ENCODE measurements at places on chromosomes 2 and 18.

GRCh38 chr18:6374935-6375529 is 39.7 kb downstream of the L3MBTL4 start:
- no peak for DNase-seq

DNA sequence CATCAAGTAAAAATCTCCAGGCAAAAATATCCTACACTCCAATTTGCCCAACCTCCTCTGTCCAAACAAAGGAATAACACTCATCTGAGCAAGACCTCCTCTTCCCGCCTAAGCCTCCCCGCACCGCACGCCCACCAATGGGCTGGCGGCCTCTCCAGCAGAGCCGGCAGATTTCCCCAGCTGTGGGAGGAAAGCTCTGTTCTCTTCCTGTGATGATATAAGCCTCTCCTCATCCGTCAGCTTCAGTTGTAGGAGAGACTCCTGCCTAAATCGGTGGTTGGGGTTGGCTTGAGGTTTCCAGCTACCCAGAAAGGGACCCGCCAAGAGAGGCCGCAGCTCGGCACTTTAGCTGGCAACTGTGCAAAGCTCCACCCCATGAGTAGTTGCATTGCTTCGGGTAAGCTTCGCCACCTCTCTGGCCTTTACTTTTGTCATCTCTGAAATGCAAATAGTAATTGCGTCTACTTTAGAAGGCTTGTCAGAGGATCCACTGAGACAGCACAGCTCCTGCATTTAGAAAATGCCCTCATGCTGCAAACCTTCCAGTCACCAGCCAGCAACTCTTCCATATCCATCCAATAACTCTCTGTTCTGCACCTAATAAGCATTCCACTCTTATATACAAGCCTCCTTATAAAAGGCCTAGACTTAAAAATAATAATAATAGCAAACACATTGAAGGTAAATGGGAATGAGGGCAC is 146.4 kb downstream of the MYT1L start:
- DNase-seq: no peak

DNA sequence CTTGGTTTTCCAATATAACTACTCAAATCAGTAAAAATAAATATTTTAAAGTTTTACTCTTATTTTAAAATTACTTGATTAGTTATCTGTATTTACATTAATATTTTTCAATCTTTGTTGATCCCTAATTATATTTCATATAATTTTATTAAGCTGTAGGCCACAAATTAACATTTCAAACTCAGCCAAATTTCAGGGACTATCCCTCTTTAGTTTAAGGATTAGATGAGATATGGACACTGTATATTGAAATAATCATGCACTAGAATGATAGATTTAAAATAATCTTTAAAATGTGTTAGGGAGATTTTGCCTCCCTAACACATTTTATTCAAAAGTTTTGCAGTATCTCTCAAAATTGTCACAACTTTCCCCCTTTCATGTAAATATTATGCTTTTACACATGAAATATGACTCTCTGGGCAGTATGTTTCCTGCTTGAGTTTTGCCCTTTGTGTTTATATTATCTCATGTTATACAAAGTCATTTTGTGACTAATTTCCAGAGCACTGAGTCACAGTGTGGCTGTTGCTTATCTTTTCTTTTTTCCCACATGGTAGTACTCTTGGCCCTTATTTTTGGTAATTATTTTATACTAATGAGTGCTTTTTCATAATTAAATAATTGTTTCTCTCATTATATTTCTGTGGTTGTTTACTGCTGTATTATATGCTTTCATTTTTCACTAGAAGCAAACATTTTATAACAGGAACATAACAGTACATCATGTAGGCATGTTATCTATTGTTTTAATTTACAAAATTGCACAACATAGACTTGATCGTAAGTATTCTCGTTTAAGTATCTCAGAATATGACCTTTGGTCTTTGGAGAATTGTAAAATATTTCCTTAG is 1.2 kb downstream of the TFPI start:
- no peak for DNase-seq

- no peak for DNase-seq
Measured at GRCh38 chr2:205700331-205701132, 18.2 kb downstream of the NRP2 start.

All from activated CD4-positive, alpha-beta T cell treated with anti-CD3 and anti-CD28 coated beads, Interleukin-2, amount 50 U/mL, for 4 hours (primary cell).